ENCODE measurements at places on chromosomes 2 and 18. TPM values are rescaled to one million over a fixed set of nuclear protein-coding genes. Genes with fewer than 3 reads are reported as not detected.

- DNase-seq: peak; percentile 78
These were observed 1.6 kb downstream of the CRIM1 start for GRCh38 chr2:36356990-36357846.

DNA sequence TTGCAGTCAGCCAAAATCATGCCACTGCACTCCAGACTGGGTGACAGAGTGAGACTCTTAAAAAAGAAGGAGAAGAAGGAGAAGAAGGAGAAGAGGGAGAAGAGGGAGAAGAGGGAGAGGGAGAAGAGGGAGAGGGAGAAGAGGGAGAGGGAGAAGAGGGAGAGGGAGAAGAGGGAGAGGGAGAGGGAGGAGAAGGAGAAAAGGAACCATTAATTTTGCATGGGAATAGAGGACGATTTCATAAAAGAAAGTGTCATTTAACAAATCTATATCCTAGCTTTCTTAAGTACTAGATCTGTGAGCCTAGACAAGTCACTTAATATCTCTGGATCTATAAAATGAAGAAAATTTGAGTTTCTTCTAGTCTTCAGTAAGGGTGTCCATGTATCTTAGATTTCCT lies 9.6 kb downstream of the NOL10 start:
- no peak for DNase-seq

- DNase-seq: no peak
These were observed 966 bp upstream of the RBM43 start for GRCh38 chr2:151262629-151263028.

DNA sequence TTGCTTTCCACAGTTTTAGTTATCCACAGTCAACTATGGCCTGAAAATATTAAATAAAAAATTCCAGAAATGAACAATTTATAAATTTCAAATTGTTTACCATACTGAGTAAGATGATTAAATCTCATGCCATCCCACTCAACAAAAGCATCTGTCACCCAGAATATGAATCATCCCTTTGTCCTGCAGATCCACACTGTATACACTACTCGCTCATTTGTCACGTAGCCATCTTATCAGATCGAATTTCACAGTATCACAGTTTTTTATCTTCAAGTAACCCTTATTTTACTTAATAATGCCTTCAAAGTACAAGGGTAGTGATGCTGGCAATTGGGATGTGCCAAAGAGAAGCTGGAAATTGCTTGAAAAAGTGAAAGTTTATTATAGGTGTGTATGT lies 291.8 kb upstream of the LRATD1 start:
- no peak for DNase-seq

DNA sequence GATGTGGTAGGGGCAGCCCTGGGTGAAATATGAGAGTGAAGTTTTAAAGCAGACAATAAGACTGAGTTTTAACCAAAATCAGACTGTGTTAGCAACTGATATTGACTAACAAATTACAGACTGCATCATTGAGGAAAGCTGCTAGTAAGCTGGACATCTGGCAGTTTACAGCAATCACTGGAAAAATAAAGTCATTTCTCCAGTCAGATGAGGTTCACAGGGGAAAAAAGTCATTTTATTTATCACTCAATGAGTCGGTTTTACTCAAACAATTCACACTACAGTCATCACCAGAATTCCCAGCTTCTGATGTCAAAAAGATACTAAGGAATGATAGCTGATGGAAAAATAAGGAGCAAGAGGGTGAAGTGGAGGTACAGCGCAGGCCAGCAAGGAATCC lies 10.5 kb upstream of the TMEM177 start:
- DNase-seq: no peak

The SRD5A2 gene
- not detected for total RNA-seq

DNA sequence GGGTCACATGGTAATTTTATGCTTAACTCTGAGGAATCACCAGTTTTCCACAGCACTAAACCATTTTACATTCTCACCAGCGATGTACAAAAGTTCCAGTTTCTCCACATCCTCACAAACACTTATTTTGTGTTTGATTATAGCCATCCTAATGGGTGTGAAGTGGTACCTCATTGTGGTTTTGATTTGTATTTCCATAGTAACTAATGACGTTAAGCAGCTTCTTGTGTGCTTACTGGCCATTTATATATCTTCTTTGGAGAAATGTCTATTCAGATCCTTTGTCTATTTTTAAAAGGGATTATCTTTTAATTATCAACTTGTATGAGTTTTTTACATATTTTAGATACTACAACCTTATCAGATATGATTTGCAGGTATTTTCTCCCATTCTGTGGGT lies 42.0 kb downstream of the CCDC150 start:
- no peak for DNase-seq

GRCh38 chr2:46392561-46393346 lies 86.6 kb upstream of the TMEM247 start:
- DNase-seq: no peak

DNA sequence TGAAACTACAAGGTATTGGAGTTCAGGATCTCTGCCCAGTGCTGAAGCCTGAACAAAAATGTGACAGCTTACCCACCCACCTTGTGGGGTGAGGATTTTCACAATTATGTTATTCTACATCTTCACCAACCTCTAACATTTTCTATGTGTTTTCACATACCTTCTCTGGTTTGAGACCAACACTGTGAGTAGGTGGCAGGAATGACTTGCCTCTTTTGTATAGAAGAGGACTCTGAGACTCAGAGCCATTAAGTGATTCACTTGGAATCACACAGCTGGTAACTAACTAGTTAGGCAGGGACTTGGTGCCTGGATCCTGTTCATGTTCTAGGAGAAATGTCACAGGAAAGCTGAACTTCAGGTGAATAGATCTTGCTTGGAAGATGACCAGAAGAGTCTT lies 14.8 kb upstream of the SRBD1 start:
- no peak for DNase-seq

DNA sequence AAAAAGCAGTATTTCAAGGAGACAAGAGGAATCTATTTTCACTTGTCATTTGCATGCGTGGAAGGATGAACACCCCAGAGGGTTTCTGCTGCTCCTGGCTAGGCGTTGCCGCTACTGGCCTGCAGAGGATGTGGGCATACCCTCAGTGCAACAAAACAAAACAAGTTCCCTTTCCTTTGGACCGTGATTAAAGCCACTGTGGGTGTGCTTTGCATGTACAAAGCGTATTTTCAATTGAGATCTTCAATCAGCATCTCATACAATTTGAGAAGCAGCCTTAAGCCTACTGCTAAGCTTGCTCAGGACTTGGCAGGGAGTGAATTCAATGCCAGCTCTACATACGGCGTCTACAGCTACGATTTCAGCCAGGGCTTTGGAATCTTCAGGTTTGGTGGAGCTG lies 298.4 kb downstream of the LPIN1 start:
- DNase-seq: no peak

DNA sequence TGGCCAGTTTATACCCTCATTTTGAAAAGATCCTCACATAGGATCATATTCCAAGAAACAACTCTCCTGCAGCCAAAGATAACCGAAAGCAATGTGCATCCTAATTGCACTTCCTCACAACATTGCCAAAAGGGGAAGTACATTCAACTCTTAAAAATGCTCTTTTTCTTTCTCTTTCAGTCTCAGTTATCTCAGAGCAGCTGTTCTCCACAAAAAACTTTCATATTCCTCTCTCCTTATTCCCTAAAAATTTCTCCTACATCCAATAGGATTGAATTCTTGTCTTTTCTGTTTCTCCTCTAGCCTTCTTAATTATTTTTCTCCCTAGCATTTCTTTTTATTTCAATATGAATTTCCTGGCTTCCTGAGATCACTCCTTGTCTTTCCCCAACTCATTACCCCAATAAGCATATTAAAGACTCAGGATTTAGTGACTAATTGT lies 7.4 kb upstream of the VRK2 start:
- DNase-seq: peak; percentile 68

The LHCGR gene
- total RNA-seq: not detected

DNA sequence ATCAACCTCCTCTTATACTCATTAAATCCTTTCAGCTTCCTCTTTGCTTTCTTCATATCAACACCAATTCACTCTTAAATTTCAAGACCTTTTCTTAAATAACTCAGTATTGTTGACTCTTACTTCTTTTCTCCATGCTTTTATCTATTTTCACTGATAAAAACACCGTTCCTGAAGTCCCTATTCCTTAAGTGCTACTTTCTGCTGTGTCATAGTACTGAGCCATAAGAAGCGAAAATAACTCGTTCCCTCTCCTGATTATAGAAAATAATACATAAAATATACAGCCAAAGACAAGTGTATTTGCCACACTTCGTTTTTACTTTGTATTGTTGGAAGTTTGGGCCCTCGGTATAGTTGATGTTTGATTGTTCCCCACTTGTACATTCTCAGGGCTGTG lies 181.0 kb downstream of the DIS3L2 start:
- DNase-seq: no peak

The IL1A gene
- total RNA-seq: 0.43 TPM

- no peak for DNase-seq
These were observed 134.8 kb downstream of the DTNA start for GRCh38 chr18:34844732-34845459.

DNA sequence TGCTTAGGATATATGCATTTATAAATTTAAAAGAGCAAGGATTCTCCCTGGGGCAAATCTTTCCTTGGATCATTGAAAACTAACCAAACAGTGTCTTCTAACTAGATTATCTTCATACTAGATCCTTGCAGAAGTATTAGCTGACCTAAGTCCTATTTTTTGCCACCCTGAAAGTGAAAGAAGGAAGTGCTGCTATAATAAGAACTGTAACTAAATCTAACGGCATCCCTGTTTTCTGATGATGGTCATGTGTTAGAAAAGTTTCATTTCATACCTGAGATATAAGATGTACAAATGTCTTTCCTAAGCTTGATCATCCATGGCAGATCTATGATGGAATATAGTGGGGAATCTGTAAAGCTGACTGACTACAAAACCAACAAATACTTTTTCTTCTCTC lies 102.7 kb downstream of the MAP2 start:
- no peak for DNase-seq

GRCh38 chr18:70046207-70046606 lies 98.5 kb upstream of the CD226 start:
- DNase-seq: peak; percentile 58

The DIS3L2 gene
- 20.5 TPM for total RNA-seq

The SOS1 gene
- 33.3 TPM for total RNA-seq

GRCh38 chr2:102005989-102006885 lies 14.5 kb downstream of the IL1R2 start:
- DNase-seq: peak; percentile 18

DNA sequence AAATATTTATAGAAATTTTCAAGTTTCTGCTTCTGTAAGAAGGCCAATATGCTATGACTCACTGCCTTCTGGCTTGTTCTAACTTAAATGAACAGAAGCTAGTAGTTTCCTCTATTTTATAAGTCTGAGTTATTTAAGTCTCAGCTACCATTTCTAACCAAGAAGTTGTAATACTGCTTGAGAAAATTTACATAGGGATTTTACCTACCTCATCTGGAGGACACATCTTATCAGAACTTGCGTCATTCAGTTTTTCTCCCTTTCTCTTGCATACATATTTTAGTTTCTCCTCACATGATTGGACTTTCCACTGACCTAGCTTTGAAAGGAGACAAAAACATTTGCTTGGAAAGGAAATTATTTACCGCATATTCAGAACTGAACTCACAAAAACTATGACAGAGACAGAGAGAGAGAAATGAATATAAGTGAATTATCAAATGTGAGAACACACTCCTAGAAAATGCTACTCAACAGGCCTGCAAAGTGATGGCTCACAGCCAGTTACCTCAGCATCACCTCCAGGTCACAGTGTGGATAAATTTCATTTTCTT lies 81.1 kb upstream of the CD302 start:
- peak; percentile 66 for DNase-seq

- peak; percentile 57 for DNase-seq
These were observed 61.1 kb downstream of the ANTXR1 start for GRCh38 chr2:69073928-69074570.

The SCN1A gene
- not detected for total RNA-seq

GRCh38 chr2:49801898-49802450 lies 647.7 kb upstream of the FSHR start:
- peak; percentile 0 for DNase-seq

The TIA1 gene
- total RNA-seq: 104 TPM

GRCh38 chr2:50402654-50402960 lies 629.3 kb downstream of the NRXN1 start:
- no peak for DNase-seq

GRCh38 chr2:16665748-16666448 lies at the start of gene CYRIA:
CYRIA (minus strand) TSS chr2:16665834; CDS start chr2:16588119, 77,715 bp downstream.
- DNase-seq: no peak

The RUFY4 gene
- not detected for total RNA-seq

DNA sequence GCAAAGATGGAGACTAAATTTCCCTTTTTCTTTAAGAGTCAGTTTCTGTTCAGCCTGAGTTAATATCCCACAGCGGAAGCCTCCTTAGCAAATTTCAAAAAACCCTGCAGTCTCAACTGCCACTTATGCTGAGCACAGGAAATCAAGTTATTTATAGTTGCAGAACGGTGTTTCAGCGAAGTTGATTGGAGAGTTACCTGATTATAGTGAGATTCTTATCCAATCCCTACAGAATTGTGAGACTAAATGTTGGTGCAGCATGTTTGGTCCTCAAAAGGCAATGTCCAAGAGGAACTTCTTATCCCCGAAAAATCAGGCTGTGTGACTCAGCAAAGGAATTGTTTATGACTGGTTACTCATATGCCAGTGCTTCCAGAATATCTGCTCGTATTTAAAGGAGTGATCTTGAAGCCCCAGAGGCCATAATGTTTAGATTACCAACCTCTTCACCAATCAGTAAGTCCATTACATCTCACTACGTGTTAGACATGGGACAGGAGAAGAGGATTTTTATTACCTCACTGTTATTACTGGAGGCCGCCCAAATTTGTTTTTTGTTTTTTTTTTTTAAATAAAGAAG lies 67.9 kb downstream of the LRRFIP1 start:
- DNase-seq: peak; percentile 94

- no peak for DNase-seq
These were observed 125.1 kb upstream of the EPAS1 start for GRCh38 chr2:46171996-46172546.

- DNase-seq: peak; percentile 63
These were observed 28.4 kb downstream of the ARHGEF4 start for GRCh38 chr2:130864830-130865800.

The FBXO48 gene
- total RNA-seq: 0.54 TPM

DNA sequence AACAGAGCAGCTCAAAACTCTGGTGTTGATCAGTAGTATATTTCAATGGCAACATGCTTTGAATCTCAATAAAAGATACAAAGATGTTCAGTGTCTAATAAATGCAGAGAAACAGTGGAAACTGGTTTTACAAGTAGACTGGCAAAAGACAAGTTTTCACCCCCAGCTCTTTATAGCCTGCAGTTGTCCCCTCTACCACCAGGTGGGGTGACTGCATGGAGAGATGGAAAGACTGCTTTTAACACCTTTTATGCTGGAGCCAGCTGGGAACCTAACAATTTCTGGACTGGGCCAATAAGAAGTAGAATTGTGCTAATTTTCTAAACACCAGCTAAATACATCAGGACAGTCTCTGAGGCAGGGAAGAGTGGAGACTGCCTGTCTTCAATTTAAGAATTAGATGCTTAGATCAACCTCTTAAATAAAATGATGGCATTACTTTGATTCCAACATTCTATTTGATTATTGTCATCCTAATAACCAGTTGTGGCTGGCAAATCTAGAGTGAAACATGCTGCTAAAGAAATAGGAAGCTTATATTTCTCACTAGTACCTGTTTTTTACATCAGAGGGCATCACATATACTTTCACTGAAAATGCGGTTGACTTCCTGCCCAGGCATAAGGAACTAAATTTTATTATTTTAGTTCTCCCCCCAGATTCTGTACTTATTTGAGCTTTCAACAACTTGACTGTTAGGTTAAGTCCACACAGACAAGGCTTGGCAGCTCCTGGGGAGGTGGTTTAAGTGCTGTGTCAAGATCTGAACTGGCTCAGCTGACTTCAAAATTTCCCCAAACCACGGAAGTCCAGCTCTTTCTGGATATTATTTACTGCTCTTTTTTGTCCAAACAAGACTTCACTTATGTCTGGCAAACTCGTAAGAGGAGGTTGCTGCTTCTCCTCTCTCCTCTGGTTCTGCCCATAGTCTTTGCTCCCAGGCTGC lies 140.5 kb downstream of the TPGS2 start:
- DNase-seq: no peak
